ENCODE measurements at places on chromosomes 13 and 19.

DNA sequence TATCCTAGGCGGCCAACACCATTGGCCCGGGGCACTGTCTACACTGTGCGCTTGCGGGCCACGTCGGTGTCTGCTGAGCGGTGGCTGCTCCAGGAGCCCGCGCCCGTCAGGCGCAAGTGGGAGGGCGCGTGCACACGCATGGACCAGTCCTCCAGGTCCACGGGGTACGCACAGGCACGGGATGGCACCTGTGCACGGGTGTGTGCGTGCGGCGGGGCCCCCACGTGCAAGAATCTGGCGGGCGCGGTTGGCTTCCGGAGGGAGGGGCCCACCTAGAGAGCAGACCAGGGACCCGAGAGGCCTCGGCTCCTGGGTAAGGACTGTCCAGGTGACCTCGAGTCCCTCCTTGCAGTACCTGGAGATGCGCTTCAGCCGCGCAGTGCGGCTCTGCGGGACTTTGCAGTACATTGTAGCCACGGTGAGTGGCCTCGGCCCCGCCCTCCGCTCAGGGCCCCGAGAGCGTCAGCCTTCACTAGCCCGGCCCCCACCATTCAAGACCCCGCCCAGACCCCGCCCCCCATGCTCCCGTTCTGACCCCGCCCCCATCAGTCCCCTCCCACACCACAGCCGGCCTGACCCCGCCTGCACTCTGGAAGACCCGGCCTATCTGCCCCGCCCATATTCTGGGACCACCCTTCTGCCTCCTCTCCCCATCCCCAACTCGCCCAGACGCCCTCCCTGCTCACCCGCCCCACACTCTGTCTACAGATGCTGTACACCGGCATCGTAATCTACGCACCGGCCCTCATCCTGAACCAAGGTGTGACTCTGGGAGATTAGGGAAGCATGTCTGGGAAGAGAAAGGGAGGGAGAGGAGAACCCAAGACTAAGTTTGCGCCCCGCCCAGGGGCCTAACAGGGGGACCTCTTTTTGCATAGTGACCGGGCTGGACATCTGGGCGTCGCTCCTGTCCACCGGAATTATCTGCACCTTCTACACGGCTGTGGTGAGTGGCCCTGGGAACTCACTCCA, 2.3 kb downstream of the SLC5A5 start:
- peak; percentile 77 for DNase-seq

DNA sequence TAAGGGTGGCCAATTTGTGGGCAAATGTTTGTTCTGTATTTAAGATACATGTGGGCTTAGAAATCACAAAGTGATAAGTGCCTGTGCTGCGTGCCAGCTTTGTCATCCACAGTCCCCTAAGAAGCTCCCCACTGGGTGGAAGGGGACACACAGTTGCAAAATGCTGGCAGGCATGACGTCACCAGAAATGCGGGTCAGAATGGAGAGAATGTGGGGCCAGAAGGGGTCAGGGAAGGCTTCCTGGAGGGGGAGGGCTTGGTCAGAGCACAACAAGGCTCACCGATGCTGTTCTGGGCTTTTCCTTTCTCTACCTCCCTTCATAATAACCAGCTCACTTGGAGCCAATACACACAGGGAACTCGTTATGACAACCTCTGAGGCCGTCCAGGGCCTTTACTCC, 207.3 kb downstream of the URI1 start:
- no peak for DNase-seq

- DNase-seq: no peak
These were observed 245.1 kb downstream of the KCTD12 start for GRCh38 chr13:76641056-76641455.

GRCh38 chr13:113622791-113623490, 35.1 kb downstream of the ATP4B start:
- no peak for DNase-seq

DNA sequence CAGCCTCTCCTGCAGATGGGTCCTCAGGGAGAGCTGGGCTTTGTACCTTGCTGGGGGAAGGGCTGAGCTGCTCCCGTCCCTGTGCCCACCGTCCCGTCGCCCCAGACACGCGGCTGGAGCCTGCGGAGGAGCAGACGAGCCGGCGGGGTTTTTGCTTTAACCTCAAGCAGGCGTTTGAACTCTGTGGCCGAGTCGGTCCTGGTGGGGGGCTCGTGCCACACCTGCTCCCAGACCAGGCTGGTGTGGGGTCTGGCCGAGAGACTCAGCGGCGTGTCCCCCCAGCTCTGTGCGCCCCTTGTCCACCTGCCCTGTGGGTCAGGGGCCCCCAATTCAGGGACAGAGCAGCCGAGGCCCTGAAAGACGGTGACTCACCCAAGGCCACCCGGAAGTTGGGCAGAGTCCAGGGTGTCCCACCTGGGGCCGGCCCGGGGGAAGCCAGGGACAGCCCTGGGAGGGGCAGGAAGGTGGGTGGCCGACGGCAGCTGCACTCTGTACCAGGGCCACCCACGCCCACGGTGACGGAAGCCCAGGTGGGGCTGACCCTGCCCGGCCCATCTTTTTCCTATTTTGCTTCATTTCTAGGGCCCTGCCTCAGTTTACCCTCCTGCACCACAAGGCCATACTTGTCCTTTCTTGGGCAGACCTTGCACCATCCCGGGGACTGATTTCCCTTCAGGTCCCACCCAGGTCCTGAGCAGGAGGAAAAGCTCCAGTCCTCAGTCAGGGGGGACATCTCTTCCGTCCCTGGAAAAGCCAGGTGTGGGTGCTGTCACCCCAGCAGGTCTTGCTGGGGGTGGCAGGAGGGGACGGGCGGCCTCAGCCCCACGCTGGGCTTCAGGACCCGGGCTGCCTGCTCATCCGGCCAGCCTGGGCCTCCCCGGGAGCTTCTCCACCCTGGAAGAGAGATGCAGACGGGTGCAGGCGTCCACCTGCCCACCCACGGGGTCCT, 5.3 kb downstream of the EFNA2 start:
- DNase-seq: no peak

GRCh38 chr19:47353307-47353712, 4.2 kb downstream of the DHX34 start:
- no peak for DNase-seq

- no peak for DNase-seq
These were observed 1752.2 kb upstream of the PCDH20 start for GRCh38 chr13:63167699-63168337.

GRCh38 chr19:1938071-1938470, 2.9 kb upstream of the CSNK1G2 start:
- no peak for DNase-seq

DNA sequence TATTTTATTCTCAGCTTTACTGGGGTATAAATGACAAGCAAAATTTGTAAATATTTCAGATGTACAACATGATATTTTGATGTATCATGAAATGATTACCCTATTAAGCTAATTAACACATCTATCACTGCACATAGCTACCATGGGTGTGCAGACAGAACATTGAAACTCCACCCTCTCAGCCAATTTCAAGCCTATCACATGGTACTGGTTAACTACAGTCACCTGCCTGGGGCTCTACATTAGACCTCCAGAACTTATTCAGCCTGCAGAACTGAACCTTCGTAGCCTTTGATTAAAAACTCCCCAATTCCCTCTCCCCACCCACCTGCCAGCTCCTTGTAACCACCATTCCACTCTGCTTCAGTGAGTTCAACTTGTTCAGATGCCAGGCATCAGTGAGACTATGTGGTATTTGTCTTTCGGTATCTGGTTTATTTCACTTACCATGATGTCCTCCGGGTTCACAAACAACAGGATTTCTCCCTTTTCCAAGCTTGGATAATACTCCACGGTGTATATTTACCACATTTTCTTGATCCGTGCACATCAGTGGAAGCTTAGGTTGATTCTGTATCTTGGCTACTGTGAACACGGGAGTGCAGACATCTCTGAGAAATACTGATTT, 19.2 kb downstream of the RAB20 start:
- no peak for DNase-seq

DNA sequence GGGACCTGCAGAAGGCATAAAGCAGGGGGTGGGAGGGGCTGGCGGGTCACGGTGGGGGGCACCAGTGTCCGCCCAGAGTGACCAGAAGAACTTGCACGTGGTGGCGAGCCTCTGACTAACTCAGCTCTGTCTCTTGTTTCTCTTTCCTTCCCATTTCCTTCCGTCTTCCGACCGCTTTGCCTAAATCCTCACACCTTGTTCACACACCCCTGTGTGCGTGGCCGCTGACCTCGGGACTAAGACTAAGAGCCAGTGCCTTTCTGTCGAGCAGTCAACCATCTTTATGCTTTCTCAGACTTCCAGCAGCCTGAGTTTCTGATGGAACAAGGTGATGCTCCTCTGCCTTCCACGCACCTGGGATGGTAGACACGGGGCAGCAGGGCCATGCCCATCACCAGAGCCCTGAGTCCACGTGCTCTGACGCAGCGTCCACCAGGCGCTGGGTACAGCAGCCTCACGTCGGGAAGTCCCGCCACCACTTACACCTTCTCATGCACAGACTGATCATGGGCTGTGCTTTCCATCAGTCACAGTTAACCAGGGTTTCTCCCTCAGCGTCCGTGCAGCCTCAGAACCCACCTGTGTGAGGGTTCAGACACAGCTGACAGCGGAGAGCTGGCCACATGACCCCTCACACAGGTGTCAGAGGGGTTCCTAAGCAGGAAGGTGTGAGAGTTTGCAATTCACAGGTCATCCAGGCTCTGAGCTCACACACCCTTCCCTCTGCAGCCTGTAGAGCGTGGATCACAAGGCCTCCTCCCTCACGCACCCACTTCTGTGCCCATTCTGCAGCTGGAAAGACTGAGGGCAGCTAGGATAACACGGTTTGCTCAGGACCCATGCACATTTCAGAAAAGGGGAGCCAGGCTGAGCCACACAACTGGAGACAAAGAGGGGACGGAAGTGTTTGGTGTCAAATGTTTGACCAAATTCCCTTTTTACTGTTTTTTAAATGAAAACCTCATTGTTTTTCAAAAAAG, 90.7 kb upstream of the MCF2L start:
- DNase-seq: no peak

- DNase-seq: no peak
These were observed 1248.8 kb upstream of the SLC10A2 start for GRCh38 chr13:104314926-104315535.

DNA sequence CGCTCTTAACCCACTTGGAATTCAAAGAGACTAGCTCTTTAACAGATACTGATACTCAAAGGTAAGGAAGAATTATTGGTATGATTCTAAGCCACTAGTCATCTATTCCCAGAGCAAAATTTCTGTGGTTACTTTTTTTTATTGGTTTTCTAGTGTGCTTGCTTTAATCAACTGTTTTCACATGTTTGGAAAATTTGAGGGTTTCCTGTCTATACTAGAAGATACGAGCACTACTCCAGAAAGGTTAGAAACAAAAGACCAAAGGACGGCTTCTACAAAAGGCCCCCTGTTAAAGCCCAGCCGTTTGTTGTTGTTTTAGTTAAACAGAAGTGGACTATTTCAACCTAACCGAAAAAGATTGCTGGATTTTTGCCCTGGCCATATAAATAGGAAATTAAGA, 18.5 kb upstream of the LPAR6 start:
- DNase-seq: peak; percentile 32

GRCh38 chr13:86006317-86006716, 207.1 kb upstream of the SLITRK6 start:
- no peak for DNase-seq

- DNase-seq: no peak
These were observed 323.1 kb downstream of the ZNF536 start for GRCh38 chr19:30695171-30695875.

DNA sequence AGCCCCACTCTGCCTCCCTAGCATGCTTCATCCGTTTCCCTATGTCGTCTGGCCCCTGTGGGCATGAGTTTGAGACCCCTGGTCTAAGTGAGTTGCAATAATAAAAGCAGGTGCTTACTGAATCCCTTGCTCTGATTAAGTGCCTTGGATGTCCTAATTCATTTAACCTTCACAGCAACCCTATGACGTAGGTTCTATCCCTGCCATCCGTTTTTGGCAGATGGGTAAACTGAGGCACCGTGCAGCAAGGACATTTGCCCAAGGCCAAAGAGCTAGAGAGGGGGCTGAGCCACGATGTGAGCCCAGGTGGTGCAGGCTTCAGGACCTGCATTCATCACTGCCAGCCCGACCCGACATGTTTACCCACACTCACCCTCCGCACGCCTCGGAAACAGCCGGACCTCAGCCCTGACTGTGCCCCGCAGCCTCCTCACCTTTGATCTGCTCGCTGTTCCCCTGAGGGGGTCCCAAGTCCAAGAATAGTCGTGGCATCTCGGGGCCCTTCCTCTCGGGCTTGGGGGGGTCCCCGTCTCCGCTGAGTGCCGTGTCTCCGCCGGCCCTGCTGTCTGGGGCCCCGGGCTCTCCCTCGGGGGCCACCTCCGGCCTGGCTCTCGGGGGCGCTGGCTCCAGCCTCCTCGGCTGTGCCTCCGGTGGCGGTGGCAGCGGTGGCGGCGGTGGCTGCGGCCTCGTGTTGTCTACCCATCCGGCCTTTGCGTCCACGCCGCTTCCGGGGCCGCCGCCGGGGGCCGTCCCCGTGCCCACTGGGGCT, 14.5 kb downstream of the LMTK3 start:
- no peak for DNase-seq

GRCh38 chr13:114320065-114320464, 5.8 kb downstream of the CHAMP1 start:
- peak; percentile 22 for DNase-seq

GRCh38 chr13:79673310-79673992, 192.5 kb downstream of the NDFIP2 start:
- no peak for DNase-seq

DNA sequence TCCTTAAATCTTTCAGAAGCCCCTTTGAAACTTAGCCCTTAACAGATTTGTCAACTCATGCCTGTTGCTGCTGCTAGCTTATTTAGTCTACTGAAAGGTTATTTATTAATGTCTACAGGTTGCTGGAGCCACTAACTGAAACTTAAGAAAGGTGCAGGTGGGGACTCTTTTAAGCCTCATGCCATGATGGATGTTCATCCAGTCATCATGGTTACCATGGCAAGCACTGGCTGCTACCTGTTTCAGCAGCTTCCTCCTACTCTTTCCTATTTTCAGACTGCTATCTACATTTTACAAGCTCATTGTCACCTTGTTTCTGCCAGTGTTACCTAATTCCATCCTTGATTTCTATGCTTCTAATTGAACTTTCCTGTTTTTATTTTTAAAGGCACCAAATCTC, 27.1 kb downstream of the DGKH start:
- DNase-seq: no peak

- DNase-seq: no peak
These were observed 1.4 kb downstream of the SH2D3A start for GRCh38 chr19:6765738-6766356.

DNA sequence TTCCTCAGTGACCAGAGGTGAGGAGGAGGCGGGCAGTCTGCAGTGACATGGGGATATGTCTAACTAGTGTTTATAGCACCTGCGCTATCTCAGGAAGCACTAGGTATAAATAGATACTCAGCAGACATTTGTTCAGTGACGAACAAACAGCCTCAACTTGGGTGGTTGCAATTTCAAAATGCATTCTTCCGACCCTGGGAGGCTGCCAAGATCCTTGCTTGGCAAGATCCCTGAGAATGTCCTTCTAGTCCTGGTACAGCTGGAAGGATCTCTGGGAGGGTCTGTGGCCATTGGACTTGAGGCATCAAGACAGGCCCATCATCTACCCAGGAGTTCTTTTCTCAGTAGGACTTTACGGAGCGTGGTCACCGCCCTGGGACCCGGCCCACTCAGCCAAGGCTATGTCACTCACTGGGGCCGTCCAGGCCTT, 299.5 kb downstream of the ZNF536 start:
- DNase-seq: no peak
